ENCODE measurements at places on chromosomes 16 and 17.

- no peak for DNase-seq
Observed at GRCh38 chr16:130533-131173, 7.8 kb downstream of the NPRL3 start.

DNA sequence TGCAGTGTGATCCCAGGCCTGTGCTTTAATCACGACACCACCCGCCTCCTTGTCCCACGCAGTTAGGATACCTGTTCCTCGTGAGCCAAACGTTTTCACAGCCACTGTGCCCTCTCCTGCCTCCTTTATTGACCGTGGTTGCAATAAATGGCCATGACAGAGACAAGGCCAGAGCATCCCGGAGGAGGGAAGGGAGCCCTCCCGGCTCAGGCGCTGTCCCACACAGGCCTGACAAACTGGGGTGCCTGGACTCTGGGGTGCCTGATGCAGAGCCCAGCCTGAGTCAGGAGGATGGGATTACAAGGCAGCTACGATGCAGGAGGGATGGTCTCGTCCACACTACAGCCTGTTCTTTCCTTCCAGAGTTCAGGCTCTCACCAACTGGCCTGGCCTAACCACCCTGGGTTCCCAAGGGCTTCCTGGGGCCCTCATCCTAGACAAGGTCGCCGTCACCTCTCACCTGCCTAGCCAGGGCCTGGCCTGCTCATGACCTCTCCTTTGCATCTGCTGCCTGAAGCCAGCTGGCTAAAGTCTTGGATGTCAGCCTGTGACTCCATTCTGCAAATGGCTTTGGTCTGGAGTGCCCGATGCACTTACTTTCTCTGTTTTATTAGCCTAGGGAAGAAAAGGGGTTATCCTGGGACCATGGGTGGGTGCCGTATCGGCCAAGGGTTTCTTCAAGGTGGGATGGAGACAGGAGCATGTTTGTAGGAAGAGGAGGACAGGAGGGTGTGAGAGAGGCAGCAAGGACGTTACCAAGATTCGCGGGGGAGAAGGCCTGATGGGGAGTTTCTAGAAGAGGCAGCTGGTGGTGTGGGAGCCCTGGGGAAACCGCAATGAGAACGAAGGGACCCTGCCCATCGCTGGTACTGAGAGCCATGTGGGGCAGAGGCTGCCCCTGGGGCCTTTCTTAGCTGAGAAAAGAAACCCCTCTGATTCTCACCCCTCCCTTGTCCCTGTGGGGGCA, 234.3 kb upstream of the TNRC6C start:
- no peak for DNase-seq

- no peak for DNase-seq
Observed at GRCh38 chr16:53152329-53152728, 97.5 kb downstream of the CHD9 start.

GRCh38 chr16:67922221-67922620, 9.4 kb downstream of the CTRL start:
- DNase-seq, result no peak

DNA sequence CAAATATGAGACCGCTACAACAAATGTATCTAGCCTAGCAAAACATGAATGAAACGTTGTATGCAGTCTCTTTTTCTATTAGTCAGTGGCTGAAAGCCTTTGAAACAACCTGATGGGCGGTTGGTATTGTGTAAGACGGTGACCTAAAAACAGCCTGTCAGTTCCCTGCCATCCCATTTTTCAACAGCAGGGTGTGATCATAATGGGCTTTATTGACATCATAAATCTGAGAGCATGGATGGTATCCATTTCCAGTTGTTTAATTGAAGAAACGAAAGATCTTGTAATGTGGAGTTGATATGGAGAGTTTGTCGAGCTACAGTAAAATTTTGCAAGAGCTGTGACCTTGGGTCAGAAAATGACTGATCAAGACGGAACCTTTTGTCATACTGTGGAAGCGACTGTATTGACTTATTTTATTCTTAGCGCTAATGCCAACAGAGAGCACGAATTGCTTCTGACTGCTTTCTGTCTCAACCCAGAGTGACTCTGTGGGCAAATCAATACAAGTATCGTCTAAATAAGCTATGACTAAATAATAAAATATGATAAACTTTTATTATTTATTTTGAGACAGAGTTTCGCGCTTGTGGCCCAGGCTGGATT, 12.3 kb upstream of the MEIOB start:
- no peak for DNase-seq

DNA sequence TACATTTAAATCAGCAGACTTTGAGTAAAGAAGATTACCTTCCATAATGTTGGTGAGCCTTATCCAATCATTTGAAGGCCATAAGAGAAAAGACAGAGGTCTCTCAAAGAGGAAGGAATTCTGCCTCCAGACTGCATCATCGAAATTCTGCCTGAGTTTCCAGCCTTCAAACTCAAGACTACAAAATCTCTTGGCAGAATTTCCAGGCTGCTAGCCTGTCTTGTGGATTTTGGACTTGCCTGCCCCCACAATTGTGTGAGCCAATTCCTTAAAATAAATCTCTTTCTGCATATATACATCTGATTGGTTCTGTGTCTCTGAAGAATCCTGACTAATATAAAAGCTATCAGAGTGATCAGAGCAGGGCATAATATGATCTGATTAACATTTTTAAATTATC, 216.6 kb upstream of the CPHXL start:
- no peak for DNase-seq

- no peak for DNase-seq
Observed at GRCh38 chr16:78057803-78058564, 35.6 kb downstream of the CLEC3A start.

DNA sequence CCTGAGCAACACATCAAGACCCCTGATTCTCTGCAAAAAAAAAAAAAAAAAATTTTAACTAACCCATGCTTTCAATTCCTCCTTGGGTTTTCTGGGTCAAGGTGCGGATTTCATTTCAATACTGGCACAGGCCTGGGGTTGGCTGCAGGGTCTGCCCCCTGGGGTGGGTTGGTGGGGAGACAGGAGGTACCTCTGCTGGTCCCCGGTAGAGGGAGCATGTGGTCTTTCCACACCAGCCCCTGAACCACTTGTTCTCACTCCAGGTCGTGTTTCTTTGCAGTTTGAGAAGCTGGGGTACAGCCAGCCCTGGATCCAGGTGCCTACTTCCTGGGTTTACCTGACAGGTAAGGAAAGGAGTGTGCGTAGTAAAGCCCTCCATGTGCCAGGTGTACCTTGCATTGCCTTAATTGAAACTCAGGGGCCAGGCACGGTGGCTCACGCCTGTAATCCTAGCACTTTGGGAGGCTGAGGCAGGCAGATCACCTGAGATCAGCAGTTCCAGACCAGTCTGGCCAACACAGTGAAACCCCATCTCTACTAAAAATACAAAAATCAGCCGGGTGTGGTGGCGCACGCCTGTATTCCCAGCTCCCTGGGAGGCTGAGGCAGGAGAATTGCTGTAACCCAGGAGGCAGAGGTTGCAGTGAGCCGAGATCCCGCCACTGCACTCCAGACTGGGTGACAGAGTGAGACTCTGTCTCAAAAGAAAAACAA, 21.8 kb downstream of the SDR42E2 start:
- peak; percentile 45 for DNase-seq

DNA sequence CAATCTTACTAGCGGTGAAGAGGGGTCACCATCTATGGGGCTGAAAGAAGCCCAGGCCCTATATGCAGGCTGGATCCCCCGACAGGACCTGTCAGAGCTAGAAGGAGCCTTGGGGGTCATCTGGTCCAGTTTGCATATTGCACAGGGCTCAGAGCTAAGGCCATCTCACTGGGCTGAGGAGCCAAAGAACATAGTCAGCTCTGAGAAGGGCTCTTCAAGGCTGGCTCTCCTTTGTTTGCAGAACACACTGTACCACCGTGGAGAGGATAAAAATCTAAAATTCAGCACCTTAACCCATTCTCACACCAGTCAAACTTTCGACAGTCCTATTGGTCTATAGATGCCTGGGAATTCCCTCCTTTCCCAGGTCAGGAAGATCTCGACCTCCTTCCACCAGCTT, 24.2 kb downstream of the WNT3 start:
- DNase-seq, result no peak

DNA sequence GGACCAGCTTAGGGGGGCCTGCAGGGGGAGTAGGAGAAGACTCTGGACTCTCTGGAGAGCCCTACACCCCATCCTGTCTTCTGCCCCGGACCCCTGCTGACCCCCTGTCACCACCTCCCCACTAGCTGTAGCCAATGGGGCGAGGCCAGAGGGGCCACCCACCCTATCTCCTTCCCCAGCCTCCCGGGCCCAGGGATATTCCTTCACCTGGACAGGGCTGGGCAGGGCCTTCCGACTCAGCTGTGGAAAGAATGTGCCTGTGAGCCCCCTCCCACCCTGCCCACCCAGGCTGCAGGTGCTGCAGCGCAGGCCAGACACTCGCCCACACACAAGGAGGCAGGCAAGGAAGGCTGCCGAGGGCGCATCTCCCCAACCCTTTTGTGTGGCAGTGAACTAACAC, 23.0 kb downstream of the TSPOAP1 start:
- DNase-seq, result no peak

DNA sequence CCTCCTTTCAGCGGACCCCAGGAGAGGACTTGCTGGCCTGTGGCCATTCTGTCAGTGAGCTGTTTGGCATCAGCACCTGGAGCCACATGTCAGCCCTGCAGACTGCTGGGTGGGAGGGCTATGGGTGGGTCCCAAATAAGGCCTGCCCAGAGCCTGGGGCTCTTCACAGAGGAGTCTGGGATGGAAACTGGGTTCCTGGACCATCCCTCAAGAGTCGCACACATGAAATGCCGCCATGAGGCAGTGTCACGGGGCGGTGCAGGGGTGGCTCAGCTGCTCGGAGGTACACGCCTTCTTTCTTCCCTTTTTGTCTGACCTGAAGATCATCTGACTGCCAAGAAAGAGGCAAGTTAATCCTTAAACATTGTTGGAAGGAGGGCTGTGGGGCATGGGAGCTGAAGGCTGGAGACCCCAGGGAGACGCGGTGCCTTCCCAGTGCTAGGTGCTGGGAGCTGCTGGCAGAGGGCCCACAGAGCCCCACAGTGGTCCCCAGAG, 14.8 kb downstream of the MPRIP start:
- DNase-seq, result peak; percentile 26

- DNase-seq, result no peak
Observed at GRCh38 chr17:58416937-58417299, 416 bp downstream of the RNF43 start.

- no peak for DNase-seq
Observed at GRCh38 chr16:57012353-57012752, 23.0 kb downstream of the NLRC5 start.

DNA sequence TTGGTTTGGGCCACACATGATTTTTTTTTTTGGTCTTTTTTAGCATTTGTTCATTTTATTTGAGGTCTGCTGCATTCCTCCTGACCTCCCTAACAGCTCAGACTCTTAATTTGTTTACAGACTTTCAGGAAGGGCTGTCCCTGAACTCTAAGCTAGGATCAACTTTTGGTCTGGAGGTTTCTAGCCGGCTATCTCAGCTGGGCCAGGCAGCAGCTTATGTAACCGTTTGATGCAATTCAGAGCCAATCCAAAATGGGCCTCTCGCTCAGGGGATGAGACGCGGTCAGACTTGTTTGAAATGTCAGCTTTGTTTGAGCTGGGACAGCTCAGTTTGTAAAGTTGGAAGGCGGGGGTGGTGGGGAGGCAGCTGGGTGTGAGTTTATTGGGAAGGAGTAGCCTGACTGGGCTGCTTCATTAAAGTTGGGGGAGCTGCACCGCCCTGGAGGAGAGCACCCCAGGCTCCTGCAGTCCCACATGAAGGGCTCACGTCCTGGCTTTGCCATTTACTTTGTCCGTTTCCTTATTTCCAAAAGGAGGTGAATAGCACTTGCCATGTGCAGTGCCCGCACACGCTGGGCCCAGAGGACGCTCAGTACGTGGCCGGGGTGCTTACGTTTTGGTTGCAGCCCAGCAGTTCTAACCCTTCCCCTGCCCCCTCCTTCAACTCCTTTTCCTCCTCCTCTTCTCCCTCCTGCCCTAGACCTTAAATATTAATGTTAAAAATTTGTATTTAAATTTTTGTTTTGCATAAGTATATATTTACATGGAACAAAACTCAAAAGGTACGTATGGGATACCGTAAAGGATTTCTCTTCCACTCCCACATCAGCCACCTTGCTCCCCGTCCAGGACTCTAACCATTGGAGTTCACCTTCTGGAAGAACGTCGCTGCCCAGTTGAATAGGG, 121.2 kb downstream of the SNX29 start:
- DNase-seq, result no peak

DNA sequence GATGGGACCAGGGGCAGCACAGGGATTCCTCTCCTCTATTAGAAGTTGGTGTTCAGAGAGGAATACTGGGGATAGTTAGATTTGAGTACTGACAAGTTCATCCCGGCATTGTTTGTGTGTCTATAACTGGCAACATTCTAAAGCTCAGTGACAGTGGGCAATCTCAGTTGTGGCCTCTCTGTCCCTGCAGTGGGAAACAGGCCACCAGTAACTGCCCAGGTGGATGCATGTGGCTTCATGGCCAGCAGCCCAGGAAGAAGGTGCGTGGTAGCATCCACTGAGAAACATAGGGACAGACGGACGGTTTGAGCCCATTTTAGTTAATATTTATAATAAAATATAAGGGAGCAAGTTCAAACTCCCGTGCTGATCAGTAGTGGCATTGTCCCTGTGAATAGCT, 51.5 kb downstream of the B9D1 start:
- DNase-seq, result no peak

GRCh38 chr17:6420173-6420641, 14.7 kb downstream of the AIPL1 start:
- DNase-seq, result no peak

GRCh38 chr17:49505854-49506253, 10.8 kb downstream of the NGFR start:
- no peak for DNase-seq

GRCh38 chr16:72937916-72938794, 109.8 kb downstream of the ZFHX3 start:
- no peak for DNase-seq

GRCh38 chr17:36674278-36674650, 72.9 kb downstream of the MRM1 start:
- DNase-seq, result no peak

GRCh38 chr17:17749921-17750320, 68.7 kb downstream of the RAI1 start:
- no peak for DNase-seq

- DNase-seq, result peak; percentile 49
Observed at GRCh38 chr16:12228602-12229499, 252.3 kb downstream of the SNX29 start.

- peak; percentile 91 for DNase-seq
Observed at GRCh38 chr17:29116804-29117753, 63.1 kb downstream of the MYO18A start.

DNA sequence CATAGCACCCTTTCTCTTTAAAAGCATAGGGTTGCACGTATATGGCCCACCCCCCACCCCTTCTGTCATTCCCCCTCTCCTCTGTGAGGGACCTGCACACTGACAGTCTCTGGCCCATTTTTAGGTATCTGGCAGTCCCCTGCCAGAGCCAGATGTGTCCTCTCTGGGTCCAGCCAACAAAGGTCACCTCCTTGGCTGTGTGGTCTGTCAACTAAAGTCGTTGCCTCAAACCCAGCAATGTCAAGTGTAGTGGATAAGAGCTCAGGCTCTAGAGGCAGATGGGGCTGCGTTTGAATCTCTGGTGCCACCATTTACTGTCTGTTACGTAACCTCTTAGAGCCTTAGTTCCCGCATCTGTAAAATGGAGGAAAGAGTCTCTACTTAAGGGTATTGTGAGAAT, 211.5 kb downstream of the MSI2 start:
- DNase-seq, result no peak

GRCh38 chr16:23485257-23485614, 25.1 kb downstream of the GGA2 start:
- DNase-seq, result no peak

All from heart left ventricle (tissue), 16 donors.